ENCODE measurements at places on chromosomes 4 and X.

DNA sequence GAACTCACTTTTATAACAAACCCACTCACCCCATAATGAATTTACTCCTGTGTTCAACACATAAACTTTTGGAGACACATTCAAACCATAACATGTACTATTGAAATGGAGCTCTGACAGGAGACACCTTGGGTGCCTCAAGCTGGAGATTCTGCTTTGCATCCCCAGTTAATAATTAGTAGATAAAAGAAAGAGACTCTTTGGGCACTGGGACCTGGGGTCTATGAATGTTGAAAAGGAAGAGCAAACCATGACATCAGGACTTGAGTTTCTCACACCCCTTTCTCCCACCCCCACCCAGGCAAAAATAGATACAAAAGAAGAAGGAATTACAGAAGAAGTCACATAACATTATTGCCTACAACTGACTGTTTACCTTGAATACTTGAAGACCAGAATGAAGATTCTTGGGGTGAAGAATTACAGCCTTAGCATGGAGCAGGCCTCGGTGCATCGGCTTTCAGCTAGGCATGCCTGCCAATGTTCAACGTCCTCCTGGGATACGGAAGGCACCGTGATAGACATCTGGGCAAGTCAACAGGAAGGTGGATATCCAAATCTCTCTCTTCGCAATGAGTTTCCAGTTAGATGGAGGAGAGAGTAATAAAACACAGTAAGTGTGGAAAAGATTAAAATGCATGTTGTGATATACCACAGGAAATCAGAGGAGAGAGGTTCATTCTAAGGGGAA is 316.0 kb downstream of the TRIML1 start:
- DNase-seq, result no peak

GRCh38 chr4:59381591-59381990 is 1818.5 kb upstream of the ADGRL3 start:
- DNase-seq, result no peak

- no peak for DNase-seq
These were observed 33.3 kb upstream of the GALNT7 start for GRCh38 chr4:173135241-173135847.

GRCh38 chrX:136711147-136711546 is 63.2 kb downstream of the CD40LG start:
- no peak for DNase-seq

DNA sequence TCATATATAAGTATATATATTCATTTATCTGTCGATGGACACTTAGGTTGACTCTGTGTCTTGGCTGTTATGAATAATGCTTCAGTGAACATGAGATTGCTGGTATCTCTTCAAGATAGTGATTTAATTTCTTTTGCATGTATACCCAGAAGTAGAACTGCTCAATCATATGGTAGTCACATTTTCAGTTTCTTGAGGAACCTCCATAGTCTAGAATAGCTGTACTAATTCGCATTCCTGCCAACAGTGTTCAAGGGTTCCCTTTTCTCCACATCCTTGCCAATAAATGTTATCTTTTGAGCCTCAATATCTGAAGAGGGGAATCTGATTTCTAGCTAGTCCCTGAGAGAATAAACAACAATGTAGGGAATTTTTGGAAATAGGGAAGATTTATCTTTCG is 32.4 kb upstream of the CCNG2 start:
- no peak for DNase-seq

- no peak for DNase-seq
These were observed 13.5 kb downstream of the DCHS2 start for GRCh38 chr4:154478128-154478527.

DNA sequence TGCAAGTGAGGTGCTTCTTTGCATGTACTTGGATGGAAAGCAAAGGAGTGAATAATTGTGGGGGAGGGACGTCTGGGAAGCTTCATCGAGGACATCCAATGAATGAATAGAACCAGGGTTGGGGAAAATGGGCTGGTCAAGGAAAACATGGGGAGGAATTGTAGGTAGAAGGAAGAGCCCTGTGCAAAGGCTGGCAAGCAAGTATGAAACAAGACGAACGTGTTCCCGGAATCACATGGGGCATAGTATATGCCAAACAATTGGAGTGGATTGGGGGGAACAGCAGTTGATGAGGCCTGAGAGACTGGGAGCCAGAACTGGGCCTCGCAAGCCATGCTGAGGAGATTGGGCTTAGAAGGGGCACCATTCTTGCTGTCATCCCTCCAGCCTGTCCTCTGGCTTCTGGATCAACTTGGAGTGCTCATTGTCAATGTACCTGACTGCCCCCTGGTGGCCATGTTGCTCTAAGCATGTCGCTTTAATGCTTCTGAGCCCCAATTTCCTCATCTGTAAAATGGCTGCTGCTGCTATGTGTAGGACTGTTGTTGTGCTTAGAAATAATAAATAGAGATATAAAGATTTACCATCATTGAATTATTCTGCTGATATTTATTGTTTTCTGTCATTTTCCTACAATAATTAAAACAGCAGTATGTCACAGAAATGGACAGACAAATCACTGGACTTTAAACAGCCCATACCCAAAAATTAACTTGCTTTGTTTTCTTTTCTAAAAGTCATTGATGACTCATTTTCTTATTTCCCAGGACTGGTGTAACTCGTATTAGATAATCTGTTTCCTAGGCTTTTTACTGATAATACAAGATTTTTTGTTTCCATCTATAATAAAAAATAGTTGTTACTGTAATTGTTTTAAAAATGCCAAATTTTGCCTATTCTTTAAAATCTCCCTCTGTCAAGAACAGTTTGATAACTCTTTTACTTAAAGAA is 66.4 kb downstream of the JADE3 start:
- DNase-seq, result no peak

DNA sequence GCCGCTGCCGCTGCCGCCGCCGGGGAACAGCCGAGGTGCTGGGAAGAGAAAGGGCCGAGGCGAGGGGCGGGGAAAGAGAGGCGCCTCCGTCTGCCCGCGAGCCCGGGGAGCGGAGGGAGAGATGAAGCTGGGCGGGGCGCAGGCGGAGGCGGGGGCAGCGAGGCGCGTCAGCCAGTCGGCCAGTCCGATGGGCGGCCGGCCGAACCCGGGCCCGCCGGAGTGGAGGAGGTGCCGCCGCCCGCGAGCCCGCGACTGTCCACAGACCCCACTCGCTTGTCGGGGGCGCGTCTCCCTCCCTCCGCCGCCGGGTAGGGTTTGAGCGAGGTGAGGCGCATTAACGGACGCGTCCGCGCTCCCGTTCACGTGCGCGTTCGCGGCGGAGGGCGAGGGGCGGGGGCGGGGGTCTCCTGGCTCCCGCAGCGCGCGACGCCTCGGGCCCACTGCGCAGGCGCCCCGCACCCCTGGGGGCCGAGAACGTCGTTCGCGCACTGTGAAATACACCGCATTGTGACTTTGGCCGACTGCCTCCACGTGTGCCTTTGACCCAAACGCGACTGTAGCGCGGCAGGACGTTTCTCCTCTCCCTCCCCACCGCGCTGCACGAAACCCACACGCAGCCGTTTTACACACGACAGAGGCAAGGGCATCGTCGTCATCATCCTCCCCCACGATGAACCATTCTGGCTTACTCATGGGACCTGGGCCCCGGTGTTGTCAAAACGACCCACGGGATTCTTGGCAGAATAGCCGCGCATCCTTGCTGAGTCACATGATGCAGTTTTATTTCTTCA is at the start of gene NUDT11:
Gene NUDT11, minus strand, starts transcription at position 92 of the 791 bp plus-strand sequence. CDS start 148 bp downstream, outside the sequence.
- no peak for DNase-seq

GRCh38 chrX:74231625-74232024 is 72.4 kb upstream of the ZCCHC13 start:
- no peak for DNase-seq

DNA sequence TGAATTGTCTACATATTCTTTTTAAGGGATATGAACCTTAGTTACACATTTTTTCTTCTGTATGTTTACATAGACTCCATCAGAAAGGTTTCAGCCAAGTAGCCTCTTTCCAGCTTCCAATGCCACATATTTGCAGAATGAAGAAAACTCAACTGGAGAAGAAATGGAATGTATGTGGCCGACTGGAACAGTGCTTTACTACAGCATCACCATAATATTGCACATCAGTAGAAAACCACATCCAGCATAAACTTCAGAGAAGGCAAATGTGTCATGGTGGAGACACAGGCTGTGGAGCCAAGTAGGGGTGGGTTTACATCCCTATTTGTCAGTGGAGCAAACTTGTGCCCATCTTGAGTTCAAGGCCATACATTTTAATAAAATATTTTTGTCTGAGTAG is 204.8 kb upstream of the LDB2 start:
- DNase-seq, result no peak

DNA sequence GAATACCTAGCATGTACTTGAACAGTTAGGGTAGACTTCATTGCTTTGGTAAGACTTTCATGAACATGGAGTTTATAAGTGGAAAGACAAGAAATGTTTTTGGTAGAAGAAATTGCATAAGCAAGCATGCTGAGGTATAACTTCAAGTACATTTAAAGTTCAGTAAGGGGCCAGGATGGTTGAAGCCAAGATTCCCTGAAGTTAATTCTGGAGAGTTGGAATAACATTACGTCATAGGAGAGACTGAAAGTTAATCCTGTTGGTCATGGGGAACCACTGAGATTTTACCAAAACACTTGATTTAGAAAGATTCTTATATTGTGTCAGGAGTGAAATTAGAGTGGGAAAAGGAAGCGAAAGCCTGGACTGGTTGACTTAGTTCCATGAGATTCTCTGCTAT is 767.5 kb upstream of the MAGEB2 start:
- no peak for DNase-seq
